ENCODE measurements at places on chromosomes 11 and 22.

DNA sequence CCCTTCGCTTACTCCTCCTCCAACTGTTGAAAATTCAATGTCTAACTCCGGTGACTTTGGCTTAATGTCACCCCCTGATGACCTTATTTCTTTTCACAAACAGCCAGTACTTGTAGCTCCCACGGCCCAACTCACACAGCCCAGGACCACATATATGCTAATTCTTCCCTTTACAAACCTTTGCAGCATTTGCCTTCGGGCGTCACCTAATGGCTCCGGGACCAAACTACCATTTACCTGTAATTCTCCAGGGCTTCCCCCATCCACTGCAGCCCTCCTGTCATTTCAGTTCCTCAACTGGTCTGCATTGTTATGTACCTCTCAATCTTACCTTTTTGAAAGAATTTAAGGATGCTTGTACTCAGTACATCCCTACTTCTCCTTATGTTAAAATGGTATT, 29.8 kb upstream of the OR56B4 start:
- no peak for DNase-seq

DNA sequence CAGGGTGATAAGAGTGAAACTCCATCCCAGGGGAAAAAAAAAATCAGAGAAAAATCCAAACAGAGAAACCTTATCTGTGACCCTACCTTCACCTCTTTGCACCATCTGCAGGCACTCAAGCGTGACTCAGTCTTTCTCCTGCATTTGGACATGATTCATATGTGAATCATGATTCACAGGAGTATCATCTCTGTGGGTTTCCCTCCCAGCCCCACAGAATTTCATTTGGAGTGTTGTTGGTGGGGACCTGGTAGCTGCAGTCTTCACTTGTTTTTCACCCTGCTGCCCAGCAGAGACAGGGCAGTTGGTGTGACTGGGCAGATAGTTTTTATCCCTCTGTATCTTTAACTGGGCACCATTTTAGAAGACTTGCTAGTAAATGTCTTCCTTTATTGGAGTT, 75.7 kb downstream of the DEPDC5 start:
- DNase-seq: peak; percentile 89

DNA sequence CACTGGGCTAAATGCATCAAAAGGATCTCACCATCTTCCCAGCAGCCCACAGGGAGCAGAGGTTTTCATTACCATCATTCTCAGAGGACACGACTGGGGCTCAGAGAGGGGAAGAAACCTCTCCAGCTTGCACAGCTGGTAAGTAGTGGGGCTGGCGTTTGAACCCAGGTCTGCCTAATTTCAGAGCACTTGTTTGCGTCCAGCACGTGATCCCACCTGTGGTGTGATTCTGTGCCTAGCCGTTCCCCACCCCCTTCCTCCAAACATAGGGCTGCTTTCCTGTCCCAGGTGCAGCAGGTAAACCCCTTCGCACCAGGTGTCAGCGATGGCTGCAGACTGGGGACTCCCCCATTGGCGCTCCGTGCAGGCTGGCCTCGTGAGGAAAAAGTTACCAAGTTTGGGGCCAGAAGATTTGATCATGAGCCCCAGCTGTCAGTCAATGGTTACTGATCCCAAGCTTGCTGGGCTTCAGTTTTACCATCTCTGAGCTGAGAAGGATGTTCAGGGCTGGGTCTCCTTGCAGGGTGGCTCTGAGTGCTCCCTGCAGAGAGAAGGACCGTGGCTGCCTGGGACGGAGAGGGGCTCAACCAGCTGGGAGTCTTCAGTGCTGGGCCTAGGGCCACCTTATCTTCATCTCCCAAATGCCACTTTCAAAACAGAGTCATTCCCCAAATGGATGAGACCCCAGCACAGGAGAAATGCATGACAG, 445.6 kb downstream of the TBC1D22A start:
- no peak for DNase-seq

GRCh38 chr11:27514076-27514475, 7.5 kb upstream of the LIN7C start:
- DNase-seq: no peak

GRCh38 chr11:66858939-66859685, 2.2 kb downstream of the LRFN4 start:
- no peak for DNase-seq

DNA sequence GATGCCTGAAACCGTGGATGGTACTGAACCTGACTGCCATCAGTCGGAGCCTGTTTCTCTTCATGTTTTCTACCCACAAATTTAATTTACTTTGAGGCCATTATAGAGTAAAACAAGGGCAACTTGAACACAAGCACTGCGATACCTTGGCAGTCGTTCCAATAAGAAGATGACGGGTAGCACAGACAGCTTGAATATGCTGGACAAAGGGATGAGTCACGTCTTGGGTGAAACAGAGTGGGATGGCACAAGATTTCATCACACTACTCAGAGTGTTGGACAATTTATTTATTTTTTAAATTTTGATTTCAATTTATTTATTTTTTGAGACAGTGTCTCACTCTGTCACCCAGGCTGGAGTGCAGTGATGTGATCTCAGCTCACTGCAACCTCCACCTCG, 5.7 kb downstream of the DIXDC1 start:
- DNase-seq: no peak
